Trophoblast cell (in vitro differentiated cells and primary cell): ENCODE measurements at places on chromosomes 7 and 10.

DNA sequence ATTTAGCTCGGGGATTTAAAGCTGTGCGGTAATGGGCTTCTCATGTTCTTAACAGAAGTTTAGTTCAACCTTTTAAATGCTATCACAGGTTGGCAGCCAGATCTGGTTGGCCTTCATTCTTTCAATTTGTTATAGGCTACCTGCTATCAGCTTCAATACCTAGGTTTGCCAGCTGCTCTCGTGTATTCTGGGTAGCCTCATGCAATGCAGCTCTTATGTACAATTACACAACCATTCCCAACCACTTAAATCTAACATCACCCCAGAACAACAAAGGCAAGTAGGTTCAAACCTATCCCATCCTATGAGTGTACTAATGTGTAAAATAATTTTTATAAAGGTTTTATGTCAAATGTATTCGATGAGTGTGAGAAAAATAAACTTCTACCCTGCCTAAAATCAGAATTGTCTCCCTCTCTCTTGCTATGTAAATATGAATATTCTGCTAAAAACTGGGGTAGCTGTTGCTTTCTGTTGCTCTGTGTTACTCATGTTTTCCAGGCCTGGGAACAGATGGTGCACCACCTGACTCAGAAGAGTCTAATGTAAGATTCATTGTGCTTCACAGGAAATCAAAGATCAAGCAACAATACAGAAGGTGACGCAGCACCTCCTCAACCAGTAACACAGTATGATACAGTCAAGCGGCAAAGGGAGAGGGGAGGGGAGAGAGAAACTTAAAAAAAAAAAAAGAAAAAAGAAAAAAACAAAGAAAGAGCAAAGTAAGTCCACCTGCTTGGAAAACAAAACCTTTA, 188.6 kb downstream of the ETV1 start:
- no peak for DNase-seq

GRCh38 chr10:43190775-43191174, 52.5 kb downstream of the CSGALNACT2 start:
- DNase-seq: no peak

DNA sequence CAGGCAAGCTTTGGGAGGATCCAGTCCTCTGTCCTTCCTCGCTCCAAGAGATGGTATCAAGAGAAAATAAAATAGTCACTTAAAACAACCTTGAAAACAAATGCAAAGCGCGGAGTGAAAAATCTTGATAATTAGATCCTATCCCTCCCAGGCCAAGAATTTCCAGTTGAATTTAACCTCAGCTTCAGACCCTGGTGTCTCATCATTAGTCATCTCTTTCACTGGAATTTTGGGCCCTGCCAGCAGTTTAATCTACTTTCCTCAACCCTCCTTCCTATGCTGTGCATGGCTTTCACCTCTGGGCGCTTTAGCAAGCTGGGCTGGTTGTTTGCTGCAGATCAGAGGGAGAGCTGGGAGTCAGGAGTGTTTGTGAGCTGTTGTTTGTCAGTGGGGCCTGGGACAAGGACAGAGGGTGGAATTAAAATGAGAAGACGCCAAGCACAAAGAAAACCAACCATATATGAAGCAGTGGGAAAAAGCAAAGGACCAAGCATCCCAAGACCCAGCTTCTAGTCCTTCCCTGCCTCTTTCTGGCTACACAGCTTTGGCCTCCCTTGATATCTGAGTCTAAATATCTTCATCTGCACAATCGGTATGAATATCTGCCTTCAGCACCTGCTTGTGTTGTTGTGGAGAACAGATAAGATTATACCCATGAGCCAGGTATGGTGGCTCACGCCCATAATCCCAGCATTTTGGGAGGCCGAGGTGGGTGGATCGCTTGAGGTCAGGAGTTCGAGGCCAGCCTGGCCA, 13.5 kb downstream of the MYOF start:
- DNase-seq: peak; percentile 92

DNA sequence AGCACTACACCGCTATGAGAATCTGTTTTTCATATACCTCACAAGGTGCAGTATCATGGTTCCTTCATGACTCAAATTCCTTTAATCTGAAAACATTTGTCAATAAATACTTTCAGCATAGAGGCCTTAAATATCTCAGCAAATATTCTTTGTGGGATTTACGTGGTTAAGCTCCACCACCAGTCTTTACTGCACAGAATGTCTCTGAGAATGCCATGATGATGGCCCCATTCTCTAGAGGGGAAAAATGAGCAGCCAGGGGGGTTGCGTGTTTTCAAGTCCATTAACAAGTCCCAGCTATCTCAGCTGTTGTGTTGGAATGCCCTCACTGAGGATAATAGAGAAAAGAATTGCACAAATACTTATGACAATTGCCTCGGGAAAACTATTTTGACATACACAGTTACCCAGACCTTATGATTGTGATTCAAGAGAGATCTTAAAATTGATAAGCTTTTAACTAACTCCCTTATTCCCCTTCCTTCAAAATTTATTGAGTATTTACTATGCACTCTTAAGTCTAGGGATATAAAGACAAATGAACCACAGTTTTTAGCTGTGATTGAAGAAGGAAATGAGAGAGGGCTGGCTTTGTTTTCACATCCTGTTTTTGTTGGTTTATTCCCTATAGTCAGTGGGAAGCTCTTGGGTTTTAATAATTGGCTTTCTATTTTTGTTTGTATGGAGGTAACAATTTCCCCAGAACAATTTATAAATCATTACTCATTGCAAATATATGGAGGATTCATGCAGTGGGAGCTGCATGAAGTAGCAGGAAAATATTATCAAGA, 176.5 kb upstream of the VWC2 start:
- DNase-seq: peak; percentile 91
